Right forelimb (tissue), 1 donor: ENCODE measurements at places on chromosomes 3 and 15.

- no peak for DNase-seq
Observed at GRCh38 chr15:95894407-95894956, 436.0 kb upstream of the NR2F2 start.

GRCh38 chr3:38004415-38005075, 14.0 kb downstream of the VILL start:
- DNase-seq, result no peak

GRCh38 chr15:77575203-77575934, 57.3 kb downstream of the LINGO1 start:
- DNase-seq, result no peak

DNA sequence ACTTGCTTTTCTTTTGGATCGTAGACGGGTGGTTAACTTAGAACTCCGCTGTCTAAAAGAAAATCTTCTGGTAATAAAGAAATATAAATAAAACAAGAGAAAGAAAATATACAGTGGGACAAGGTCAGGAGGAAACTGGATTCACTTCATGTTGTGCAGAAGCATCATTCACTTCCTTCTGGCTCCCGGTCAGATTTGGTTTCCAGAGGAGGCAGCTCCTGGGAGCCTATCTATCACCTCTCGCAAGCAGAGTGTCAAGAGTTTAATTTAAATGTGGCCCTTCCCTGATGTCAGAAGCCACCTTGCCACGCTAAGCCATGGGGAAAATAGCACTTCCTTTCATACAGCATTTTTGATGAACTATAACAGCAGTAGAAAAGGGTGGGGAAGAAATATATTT, 139.1 kb downstream of the NSMCE3 start:
- DNase-seq, result no peak

DNA sequence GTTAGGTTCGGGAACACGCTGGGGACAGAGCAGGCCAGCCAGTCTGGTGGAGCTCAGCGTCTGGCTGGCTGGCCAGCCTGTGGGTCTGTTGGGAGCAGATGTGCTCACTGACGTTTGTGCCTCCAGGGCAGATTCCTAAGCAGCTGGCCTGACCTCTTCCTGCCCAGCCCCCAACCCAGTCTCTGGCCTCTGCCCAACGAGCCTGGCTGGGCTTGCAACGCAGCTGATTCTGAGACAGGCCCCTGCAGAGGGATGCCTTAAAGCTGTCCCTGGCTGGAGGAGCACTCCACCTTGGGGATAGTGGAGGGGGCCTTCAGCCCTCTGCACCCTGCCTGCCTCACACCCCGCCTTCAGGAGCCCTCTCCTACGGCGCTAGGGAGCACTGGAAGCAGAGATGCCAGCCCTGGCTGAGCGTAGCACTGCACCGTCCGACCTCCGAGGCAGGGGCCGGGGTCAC, 46.0 kb downstream of the KLF13 start:
- DNase-seq, result no peak
